H9 (cell line): ENCODE measurements at places on chromosomes 12 and 14. TPM values are rescaled to one million over a fixed set of nuclear protein-coding genes. Genes with fewer than 3 reads are reported as not detected.

Gene DCN
- total RNA-seq = not detected in 2 replicates

- no peak for DNase-seq
Measured at GRCh38 chr12:104957719-104958000, 430 bp downstream of the SLC41A2 start.

DNA sequence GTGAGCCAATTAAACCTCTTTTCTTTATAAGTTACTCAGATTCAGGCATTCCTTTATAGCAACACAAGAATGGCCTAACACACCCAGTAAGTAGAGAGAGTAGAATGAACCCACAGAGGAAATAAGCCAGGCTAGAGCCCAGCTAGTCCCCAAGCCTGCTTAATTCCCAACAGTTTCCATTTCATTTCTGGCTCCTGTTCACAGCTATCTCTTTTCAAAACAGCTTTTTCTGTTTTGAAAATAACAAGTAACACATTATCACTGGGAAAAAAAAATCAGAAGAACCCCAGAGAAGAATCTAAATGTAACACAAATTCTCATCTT lies 69.0 kb downstream of the HSPB8 start:
- DNase-seq = no peak

- no peak for DNase-seq
Measured at GRCh38 chr14:77529213-77529612, 30.6 kb upstream of the ISM2 start.

Gene KCNA5
- 0.09 and 0.22 TPM in 2 replicates for total RNA-seq

- no peak for DNase-seq
Measured at GRCh38 chr12:114406984-114407841, 1.3 kb upstream of the TBX5 start.
